GM04504 (cell line): ENCODE measurements at places on chromosomes 11 and 22.

GRCh38 chr11:117614728-117615127 lies 182.3 kb downstream of the DSCAML1 start:
- DNase-seq = no peak

DNA sequence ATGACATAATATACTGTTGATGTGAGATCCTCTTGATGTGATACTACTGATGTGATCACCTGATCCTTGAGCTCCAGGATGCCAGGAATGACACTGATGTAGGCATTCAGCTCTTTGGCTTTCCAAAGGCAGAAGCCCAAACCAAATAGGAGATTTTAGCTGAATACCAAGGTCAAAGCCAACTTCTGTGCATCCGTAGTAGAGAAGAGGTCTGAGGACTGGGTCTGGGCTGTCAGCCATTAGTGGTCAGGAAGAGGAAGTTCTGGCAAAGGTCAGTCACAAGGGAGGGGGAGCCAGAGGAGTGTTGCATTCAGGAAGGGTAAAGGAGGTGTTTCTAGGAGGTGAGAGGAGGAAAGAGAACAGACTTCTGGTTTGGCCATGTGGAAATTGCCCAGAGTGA lies 53.4 kb upstream of the PARVG start:
- no peak for DNase-seq

GRCh38 chr11:34749666-34750659 lies 129.1 kb downstream of the EHF start:
- DNase-seq = peak; percentile 53

DNA sequence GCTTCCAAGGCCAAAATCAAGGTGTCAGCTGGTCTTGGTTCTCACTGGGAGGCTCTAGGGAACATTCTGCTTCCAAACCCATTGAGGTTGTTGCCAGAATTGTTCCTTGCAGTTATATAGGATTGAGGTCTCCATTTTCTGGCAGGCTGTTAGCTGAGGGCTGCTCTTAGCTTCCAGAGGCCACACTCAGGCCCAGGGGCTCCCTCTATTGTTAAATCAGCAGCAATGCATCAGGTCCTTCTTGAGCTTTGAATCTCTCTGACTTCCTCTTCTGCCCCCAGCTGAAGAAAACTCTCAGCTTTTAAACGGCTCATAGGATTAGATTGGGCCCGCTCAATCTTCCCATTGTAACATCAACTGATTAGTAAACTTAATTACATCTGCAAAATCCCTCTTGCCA lies 39.3 kb upstream of the BSX start:
- DNase-seq = no peak

- no peak for DNase-seq
These were observed 71.4 kb upstream of the GRK3 start for GRCh38 chr22:25492841-25493734.

GRCh38 chr22:35407362-35407761 lies 7.4 kb downstream of the MCM5 start:
- no peak for DNase-seq

- DNase-seq = no peak
These were observed 5.3 kb downstream of the SIDT2 start for GRCh38 chr11:117183724-117184349.

DNA sequence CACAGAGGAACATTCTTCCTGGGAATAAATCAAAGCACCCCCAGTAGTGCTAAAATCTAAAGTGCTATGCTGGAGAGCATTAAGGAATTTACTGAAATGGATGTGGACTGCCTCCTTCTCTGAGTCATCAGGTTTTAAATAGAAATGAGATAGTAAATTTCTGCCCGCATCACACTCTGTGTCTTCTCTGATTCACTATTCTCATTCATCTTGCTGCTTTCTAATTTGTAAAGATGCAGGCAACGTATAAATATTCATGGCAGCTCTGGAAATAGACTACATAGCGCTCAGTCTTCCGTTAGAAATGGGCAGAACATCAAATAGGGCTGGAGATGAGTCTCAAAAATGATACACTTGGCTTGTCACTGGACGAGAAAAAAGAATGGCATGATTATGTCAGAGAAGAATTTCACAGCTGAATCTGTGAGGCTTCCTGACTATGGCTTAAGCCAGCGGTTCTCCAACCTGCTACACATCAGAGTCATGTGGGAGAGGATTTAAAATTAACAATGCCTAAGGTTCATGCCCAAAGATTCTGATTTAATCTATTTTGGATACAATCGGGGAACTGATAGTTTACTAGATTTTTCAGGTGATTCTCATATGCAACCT lies 178.2 kb downstream of the LRRC4C start:
- DNase-seq = peak; percentile 9

DNA sequence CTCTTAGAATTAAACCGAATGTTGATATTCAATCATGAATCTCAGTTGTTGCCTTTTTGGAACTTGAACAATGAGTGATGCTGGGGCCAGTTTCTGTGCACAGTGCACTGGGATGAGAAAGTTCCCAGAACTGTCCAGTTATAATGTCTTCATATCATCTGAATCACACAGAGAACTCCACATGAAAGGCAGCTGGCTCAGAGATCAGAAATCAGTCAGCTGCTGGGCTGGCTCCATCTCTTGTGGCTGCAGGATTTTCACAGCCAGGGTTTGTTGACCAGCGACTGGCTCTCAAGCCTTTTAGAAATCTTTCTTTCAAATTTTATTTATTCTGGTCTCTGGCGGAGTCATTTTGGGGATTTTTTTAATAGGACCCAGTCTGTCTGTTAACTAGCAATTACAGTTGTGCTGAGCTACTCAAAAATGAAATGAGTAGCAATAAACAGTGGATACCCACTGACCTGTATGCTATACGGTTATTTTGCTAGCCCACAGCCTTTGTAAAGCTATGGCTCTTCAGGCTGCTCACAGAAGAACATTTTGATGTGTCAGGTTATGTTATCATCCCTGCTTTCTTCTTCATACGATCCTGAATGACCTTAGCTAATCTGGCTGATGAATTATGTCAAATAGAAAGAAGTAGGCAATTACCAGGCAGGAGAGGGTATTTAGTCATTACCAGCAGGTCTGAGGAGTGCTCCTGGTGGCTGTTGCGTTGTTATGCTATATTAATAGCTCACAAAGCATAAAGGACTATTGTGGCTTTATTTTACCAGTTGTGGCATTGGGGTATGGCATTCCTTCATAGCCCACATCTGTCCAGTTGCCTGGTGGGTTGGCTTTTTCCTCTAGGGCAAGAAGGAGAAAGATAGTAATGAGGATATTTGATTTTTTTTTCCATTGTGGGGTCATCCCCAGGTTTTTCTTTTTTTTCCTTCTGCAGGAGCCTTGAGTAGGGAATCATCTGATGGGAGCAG lies 3.6 kb downstream of the FAT3 start:
- DNase-seq = no peak

- no peak for DNase-seq
These were observed 17.2 kb downstream of the ARHGEF17 start for GRCh38 chr11:73325036-73325981.

GRCh38 chr11:105466582-105467228 lies 143.2 kb upstream of the GRIA4 start:
- no peak for DNase-seq

GRCh38 chr22:34038801-34039555 lies 118.7 kb upstream of the LARGE1 start:
- no peak for DNase-seq

GRCh38 chr22:39718921-39719475 lies 148.4 kb downstream of the CACNA1I start:
- no peak for DNase-seq

DNA sequence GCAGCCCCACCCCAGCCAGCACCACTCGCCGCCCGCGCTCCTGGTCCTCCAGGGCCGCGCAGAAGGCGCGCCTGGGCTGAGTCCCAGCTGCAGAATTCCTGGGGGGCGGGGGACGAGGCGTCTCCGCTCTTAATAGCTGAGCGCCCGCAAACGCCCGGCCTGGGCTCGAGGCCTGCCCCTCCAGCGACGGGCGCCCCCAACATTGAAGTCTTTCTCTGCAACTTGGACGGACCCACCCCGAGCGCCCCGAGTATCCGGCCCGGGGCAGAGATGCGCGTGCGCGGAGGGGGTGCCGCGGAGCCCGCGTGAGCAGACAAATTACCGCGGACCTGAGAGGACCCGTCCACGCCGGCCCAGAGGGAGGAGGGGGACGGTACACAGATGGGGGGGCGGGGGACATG lies 6.7 kb upstream of the SYT7 start:
- no peak for DNase-seq

- DNase-seq = no peak
These were observed 146.0 kb downstream of the PARVA start for GRCh38 chr11:12523180-12523924.

DNA sequence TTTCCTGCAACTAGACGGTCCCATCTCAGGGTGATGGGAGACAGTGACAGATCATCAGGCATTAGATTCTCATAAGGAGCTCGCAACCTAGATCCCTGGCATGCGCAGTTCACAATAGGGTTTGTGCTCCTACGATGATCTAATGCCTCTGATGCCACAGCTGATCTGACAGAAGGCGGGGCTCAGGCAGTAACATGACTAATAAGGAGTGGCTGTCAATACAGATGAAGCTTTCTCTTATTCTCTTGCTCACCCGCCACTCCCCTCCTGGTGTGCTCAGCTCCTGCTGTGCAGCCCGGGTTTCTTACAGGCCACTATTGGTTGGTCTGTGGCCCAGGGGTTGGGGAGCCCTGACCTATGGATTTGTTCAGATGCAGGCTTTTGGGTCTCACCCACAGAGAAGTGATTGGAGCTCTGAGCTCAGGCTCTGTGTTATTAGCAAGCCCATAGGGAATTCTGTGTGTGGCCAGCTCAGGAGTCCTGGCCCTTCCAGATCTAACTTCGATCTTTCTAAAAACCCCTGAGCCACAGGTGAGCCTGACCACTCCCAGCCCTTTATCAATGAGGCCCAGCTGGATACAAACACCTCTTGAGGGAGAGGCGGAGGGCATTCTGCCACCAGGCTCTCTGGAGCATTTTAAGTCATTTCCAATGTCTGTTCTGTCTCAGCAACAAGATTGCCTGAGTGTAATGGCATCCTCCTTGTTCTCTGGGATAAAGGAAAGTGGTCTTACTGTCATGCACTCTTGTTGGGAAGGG lies 351.8 kb downstream of the BUD13 start:
- no peak for DNase-seq

DNA sequence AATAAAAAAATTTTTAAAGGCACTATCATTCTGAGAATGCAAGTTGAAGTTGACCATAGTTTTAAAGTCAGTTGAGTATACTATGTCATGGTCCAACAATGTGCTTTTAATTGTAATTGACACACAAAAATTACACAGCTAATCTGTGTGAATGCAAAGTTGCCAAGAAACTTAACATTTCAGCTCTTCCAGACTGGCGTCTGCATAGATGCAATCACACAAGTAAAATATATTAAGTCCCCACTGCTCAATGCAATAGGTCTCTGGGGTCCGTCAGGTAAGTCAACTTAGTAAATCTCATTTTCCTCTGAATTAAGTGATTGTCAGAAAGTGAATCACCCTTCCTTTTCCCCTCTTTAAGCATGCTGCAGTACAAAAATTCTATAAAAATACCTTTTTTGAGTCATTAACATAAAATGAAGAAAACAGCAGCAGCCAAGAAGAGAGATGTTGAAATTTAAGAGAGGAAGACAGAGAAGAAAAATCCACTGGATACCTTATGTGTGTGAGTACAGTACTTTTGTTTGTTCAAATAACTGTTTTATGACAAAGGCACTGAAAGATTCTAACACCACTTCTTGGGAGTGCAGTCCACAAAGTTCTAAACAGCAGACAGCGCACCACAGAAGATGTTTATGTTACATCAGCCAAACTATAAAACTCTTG lies 5.1 kb downstream of the FZD4 start:
- DNase-seq = no peak

DNA sequence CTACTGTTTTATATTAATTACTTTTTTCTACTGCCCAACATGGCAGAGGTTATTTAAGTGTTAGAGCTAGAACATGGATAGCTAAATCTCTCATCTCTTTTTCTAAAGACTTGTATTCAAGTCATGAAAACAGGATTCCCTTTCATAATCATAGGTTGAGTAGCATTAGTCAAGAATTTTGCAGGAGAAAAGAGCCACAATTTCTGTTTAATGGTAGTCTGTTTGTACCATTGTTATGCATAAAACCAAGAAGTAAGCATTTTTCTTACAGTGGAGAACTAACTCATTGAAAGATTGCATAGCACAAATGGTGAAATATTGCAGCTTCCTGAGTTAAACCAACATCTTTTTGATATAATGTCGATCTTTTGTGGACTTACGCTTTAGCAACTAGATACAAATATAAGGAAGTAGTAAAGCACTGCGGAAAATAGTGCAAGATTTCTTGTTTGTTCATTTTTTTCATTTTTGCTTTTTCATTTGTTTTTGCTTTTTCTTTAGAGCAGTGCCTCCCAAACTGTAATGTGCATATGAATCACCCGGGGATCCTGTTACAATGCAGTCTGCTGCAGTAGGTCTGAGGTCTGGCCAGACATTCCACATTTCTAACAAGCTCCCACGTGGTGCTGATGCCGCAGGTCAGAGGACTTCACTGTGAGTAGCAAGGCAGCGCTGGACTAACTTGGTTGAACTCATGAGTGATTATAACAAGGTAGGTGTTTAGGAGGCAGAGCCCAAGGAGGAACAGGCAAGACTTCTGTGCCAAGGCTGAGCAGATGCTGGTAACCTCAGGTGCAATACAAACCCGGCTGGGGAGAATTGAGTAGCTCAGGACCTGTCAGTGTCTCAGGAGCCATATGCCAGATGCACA lies 4.6 kb downstream of the ETS1 start:
- peak; percentile 82 for DNase-seq

GRCh38 chr22:39960791-39961746 lies 872 bp downstream of the TMA7B start:
- peak; percentile 49 for DNase-seq

- no peak for DNase-seq
These were observed 15.8 kb downstream of the CD82 start for GRCh38 chr11:44581246-44581645.
